ENCODE measurements at places on chromosomes 6 and 20.

DNA sequence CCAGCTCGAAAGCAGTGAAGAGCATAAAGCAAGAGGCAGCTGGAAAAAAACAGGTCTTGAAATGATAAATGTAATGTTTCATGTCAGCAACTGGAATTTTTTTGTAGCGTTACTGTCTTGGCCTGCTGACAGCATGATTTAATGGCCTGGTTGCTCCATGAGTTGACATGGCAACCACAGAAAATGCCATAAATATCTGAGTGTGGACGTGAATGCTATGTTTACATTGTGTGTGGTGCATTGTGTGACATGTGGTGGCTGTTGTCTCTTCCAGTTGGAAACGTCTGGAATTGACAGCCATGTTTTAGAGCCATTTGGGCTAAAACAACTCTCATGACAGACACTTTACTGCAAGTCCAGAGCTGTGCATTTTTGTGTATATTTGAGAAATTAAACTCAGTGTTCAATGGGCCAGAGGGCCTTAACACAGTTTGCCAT, 170.0 kb downstream of the FOXA2 start:
- no peak for DNase-seq

- peak; percentile 21 for DNase-seq
Observed at GRCh38 chr6:21404577-21404976, 189.0 kb upstream of the SOX4 start.

GRCh38 chr6:45613656-45614055, 235.9 kb upstream of the SUPT3H start:
- DNase-seq = no peak

DNA sequence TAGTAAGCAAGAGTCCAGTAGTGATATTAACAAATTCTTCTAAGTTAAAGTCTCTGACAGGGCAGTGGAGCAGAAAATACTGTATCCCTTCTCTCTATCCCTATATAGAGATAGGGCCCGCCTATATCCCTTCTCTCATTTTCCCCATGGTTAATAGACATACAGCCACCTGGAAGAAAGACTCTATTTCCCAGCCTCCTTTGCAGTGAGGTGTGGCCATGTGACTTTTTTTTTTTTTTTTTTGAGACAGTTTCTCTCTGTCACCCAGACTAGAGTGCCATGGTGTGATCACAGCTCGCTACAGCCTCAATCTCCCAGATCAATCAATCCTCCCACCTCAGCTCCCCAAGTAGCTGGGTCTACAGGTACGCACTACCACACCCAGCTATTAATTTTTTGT, 16.7 kb upstream of the CDK5RAP1 start:
- DNase-seq = no peak

DNA sequence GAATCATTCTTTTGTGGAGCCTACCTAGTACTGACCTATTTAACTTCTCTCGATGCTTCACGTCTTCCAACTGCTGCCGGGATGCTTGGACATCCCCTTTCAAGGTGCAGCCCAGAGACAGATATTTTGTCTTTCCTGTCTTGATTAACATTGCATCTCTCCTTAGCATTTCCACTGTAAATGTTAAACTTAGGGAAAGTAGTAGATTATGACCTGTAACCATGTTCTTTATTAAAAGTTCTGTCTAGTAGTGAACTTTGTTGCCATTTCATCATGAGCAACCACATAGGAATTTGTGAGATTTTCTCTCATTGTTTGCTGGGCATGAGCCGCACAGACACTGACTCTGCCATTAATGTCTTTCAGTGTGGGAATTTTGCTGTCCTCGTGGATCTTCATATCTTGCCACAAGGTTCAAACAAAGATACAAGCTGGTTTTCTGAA, 117.9 kb downstream of the JAG1 start:
- no peak for DNase-seq

- no peak for DNase-seq
Observed at GRCh38 chr6:119283214-119283613, 66.3 kb downstream of the MAN1A1 start.

GRCh38 chr6:77561768-77562314, 91.0 kb upstream of the MEI4 start:
- no peak for DNase-seq

- DNase-seq = peak; percentile 42
Observed at GRCh38 chr6:166167801-166168615, at the start of gene TBXT. TSS of gene TBXT (minus strand) at chr6:166167851. CDS start at chr6:166167591, 260 bp downstream.

GRCh38 chr6:326896-327537, 34.7 kb downstream of the DUSP22 start:
- DNase-seq = no peak

DNA sequence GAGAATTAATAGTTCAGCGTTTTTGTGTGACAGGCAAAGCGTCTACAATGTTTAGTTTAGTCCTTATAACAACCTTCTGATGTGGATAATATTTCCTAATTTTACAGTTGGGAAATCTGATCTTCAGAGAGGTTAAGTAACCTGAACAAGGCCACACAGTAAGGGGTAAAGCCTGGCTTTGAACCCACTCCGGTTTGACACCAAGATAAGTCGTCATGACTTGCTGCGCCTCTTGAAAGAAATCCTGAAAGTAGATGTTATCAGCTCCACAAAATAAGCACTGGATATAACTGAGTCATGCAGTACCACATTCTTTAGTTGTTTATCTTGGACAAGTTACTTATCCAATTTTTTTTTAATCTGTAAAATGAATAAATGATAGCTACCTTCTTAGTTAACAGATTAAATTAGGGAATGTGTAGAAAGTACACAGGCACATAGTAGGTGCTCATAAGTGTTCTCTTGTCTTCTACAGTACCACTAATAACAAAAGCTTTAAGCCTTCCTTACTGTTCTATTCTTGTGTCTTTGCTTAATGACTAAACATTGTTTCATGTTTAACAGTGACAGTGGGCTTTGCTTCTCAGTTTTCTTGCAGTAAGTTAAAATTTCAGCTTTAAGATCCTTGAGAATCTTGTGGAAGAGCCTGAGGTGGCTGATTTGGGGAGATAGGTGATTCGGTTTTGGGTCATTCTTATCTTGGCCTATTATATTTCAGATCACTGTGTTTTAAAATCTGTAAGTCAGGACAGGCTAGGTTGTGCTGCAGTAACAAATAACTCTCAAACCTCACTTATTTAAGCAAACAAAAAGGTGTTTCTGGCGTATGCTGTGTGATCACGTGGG, 2.1 kb downstream of the HIVEP1 start:
- no peak for DNase-seq

DNA sequence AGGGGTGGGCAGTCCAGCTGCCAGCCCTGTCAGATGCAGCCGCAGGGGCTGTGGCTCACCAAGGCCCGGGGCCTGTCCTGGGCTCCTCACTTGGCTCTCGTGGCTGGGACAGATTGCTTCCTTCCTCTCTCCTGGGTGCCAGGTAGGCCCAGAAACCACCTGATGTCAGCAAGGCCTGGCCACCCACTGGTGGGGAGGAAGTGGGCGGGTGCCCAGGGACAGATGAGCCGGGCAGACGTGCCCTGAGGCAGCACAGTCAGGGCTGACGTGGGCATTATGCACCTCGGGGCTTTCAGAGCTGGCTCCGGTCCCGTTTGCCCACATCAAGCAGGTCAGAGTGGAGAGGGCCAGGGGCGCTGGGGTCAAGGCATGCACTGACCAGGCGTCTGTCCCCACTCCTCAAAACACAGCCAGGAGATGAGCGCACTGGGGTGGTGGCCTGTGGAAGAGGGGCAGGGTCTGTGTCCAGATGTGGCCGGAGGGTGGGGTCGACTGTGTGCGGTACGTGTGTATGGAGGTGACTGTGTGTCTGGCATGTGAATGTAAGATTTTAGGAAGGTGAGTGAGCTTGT, 133.2 kb upstream of the PTPN1 start:
- DNase-seq = no peak

- no peak for DNase-seq
Observed at GRCh38 chr6:155782739-155783459, 327.3 kb upstream of the NOX3 start.

DNA sequence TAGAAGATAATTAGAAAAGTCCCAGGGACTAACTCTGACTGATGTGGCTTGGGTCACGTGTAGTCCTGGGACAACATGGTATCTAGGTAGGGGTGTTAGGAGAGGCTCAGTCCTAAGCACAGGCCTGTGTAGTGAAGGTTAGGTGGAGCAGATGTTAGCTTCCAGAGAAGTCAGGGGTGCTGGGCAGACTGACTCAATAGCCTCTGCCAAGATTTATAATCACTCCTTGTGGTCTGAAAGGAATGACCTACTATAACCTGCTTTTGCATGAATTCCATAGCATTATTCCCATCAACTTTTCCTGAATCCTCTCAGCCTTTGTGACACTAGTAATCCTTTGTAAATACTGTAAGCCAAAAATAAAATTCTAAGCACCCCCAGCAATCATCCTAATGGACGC, 10.2 kb upstream of the PEX7 start:
- DNase-seq = no peak

Measured in germinal center (tissue), 1 donor.